GM23338 (cell line): ENCODE measurements at places on chromosomes 12 and 14. TPM values are rescaled to one million over a fixed set of nuclear protein-coding genes. Genes with fewer than 3 reads are reported as not detected.

- DNase-seq = no peak
Measured at GRCh38 chr14:34195964-34196363, 245.1 kb upstream of the EGLN3 start.

- DNase-seq = no peak
Measured at GRCh38 chr14:96055753-96056508, 16.8 kb downstream of the C14orf132 start.

DNA sequence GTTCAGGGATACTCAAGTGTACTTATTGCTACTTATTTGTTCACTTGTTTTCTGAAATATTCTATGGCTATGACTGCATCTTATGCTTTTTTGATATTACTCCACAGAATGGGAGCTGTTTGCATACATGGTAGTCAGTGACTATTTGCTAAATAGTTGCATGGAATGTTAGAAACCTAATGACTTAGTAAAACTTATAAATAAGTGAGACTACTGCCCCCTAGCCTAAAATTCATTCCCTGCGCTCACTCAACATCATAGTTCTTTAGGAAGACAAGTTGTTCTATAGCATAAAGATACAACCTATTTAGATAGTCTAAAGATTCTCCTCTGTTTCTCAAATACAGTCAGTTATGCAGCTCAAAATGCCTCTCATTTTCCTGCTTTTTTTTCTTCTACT is 305.5 kb downstream of the CEP128 start:
- peak; percentile 63 for DNase-seq

GRCh38 chr12:55675666-55676065 is 32.0 kb downstream of the ITGA7 start:
- DNase-seq = no peak

DNA sequence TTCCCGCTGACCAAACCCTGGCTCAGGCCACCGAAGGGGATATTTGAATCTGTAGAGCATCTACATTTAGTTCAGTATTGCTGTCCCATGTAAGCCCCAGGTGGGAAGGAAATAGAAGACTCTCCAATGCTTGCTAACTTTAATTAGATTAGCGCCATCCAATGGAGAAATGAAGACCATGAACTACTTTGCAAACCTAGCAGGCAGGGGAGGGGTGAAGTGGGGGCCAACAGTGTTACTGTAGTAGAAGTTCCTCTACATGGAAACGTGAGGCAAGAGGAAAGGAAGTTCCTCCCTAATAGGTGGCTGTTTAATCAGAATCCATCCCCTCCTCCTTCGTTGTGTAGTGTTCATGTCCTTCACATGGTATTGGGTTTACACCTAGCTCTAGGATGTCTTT is 9.3 kb upstream of the DENND5B start:
- DNase-seq = peak; percentile 85

DNA sequence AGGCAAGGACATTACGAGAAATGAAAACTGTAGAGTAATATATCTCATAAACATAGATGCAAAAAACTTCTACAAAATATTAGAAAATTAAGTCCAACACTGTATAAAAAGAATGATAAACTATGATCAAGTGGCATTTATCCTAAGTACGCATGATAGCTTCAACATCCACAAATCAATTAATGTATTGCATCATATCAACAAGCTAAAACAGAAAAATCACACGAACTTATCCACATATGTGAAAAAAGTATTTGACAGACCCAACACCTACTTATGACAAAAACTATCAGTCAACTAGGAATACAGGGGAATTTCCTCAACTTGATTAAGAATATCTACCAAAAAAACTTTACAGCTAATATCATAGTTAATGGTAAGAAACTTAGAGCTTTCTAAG is 129.9 kb upstream of the ALG10 start:
- no peak for DNase-seq

DNA sequence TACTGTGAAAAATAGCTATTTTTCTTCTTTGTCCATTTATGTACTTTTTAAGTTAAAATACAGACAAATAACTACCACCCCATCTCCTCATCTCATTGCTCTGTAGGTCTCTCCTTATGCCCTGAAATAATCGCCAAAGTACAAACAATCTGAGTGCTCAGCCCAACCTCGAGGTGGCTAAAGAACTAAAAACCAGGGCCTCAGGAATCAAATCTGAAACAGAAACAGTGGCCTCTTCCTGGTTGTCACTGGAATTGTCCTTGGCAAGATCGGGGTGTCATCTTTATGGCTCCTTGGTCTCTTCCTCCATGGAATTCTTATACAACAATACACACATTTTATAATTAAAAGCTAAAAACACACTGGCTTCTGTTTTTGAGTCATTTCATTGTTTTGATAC is 182.4 kb downstream of the ASCL1 start:
- peak; percentile 11 for DNase-seq

DNA sequence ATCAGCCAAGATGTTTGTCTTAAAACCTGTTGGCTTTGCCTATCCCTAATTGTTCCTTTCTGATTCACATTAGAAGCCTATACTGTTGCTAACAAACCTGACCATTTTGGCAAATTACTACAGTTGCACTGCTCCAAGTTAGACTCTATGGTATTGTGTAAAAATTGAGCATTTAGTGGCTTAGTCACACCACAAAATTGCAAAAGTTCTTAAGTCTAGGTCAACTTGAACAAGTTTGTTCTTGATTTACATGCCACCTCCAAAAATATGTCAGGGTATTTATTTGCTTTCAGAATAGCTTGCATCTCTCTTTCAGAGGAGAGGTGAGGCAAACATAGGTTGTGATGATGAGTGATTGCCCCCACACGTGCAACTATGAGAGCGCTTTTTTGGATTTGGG is 27.0 kb upstream of the PTHLH start:
- no peak for DNase-seq

DNA sequence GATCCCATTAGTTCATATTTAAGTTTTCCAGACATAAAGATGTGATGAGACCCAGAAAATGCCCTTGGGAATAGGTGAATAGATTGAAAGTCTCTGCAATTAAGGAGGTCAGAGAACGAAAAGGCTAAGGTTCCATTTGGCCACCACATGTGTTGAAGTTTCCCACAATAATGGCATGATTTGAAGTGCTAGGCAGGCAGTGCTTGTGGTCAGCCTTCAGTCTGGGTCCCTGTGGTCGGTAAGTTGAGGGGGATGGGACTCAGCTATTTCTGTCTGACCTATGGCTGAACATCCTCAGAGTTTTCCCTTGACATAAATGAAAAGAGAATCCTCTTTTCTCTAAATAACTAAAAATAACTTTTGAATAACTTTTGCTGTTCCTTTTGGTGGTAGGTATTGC is 92.4 kb downstream of the PELI2 start:
- DNase-seq = no peak

DNA sequence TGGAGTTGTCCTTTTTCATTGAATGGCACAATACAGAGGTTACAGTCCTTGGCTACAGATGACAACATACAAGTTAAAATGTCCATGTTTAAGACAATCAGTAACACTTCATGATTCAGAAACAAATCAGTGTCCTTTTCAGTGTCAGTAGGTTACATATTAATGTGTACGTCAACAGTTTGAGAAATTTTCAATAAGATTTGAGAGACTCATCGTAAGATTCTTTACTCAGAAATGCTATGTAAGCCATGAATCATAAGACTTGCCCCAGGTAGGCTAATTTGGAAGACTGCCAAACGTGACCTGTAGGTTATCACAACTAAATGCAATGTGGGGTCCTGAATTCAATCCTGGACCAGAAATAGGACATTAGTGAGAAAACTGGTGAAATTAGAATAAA is 3.5 kb downstream of the RDH12 start:
- DNase-seq = no peak

The CRACR2A gene
- total RNA-seq = 3.0 and 3.4 TPM in 2 replicates

The RALGAPA1 gene
- total RNA-seq = 26.0 and 27.3 TPM in 2 replicates

The LMNTD1 gene
- total RNA-seq = not detected in 2 replicates

The MYF5 gene
- total RNA-seq = not detected in 2 replicates

The SLC11A2 gene
- 48.9 and 68.6 TPM in 2 replicates for total RNA-seq

The OR4M1 gene
- total RNA-seq = not detected in 2 replicates
